ENCODE measurements at places on chromosomes 5 and 9. TPM values are rescaled to one million over a fixed set of nuclear protein-coding genes. Genes with fewer than 3 reads are reported as not detected.

CCL27 gene
- not detected for total RNA-seq

- no peak for DNase-seq
These were observed 168.9 kb downstream of the MAPKAP1 start for GRCh38 chr9:125538092-125538473.

DNA sequence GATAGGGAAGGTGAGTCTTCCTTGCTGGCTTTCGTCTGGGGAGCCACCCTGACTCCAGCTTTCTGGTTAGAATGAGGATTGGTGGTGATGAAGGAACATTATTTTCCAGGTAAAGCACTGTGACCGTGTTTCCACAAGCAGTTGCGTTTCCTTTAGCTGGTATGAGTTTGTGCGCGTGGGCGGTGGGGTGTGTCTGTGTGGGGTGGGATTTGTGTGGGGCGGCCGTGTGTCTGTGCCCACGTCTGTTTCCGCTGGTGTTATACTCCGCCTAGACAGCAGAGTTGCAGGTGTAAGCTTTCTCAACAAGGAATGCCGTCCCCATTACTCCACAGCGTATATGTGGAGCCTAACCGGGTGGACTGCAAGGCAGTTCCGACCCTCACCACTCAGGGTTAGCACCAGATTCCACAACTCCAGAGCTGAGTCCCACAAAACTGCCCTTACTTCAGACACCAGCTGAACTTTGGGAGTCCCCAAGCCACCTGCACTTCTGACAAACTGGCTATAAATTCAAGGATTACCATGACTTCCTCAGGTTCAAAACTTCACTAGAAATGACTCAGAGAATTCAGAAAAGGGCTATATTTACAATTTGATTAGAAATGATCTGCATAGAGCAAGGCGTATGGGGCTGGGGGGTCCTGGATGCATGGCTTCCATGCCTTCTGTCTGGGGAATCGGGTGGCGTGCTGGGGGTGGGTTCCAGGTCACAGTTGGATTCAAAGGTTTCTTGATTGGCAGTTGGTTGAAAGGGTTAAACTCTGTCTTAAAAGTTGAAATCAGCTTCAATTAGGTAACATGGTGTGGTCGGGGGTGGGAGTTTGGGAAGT, 29.8 kb downstream of the PROP1 start:
- no peak for DNase-seq

DNA sequence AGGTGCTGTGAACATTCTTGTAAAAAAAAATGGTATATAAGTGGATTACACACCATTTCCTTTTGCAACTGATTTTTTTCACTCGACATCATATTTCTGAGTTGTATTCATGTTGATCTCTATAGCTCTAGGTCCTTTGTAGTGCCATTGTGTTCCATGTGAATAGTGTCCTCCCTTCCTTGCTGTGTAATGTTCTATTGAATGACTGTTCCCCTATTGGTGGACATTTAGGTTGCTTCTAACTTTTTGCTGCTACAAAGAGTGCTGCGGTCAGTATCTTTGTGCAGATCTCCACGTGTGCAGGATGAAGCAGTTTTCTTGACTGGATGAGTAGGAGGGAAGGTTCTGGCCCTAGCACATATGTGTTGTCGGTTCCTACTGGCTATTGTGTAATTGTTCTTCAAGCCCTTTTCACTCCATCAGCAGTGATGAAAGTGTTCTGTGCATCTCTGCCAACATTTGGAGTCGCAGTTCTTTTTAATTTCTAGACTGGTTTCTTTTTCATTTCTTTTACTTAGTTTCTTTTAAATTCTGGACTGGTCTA, 20.2 kb downstream of the DAB2IP start:
- no peak for DNase-seq

GRCh38 chr5:94181895-94182294, 436.5 kb downstream of the KIAA0825 start:
- DNase-seq: no peak

GRCh38 chr5:36897616-36898015, 21.0 kb downstream of the NIPBL start:
- no peak for DNase-seq

All from activated B cell treated with CpG ODN at 0.5 μM for 24 hours (primary cell).